HEK293T (cell line): ENCODE measurements at places on chromosomes 3 and 15.

- DNase-seq: no peak
Observed at GRCh38 chr3:45783667-45784066, 12.7 kb downstream of the SLC6A20 start.

DNA sequence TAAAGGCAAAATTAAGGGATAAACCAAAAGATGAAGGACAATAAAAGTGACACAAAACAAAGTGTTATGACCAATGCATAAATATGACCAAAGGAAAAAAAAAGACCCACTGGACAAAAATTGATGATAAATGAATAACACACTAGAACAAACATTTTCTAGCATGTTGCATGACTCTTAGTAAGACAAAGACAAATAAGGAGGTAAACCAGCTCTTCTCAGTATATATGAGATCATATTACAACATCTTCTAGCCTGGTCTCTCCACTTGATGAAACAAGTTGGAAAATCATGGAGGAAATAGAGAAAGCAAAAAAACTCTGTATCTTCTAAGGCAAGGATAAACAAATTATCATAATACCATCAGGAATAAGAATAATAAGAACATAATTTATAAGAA, 163.9 kb upstream of the GBE1 start:
- no peak for DNase-seq

GRCh38 chr15:93170329-93170728, 81.3 kb upstream of the RGMA start:
- no peak for DNase-seq

- no peak for DNase-seq
Observed at GRCh38 chr15:99993262-99993661, 260.0 kb upstream of the LYSMD4 start.

- DNase-seq: no peak
Observed at GRCh38 chr15:40787344-40787841, 17.6 kb downstream of the C15orf62 start.

GRCh38 chr3:28050885-28051284, 190.5 kb upstream of the CMC1 start:
- no peak for DNase-seq
